ENCODE measurements at places on chromosomes 3 and 15.
A peak's percentile ranks its signal among the peaks of the same experiment; 100 is the strongest.

- DNase-seq: peak; percentile 97
These were observed at the start of gene BMF for GRCh38 chr15:40108855-40109735. BMF (minus strand) TSS chr15:40108879; CDS start chr15:40106086, 2,793 bp downstream.

GRCh38 chr3:172217877-172218276 is 178.5 kb downstream of the FNDC3B start:
- no peak for DNase-seq

DNA sequence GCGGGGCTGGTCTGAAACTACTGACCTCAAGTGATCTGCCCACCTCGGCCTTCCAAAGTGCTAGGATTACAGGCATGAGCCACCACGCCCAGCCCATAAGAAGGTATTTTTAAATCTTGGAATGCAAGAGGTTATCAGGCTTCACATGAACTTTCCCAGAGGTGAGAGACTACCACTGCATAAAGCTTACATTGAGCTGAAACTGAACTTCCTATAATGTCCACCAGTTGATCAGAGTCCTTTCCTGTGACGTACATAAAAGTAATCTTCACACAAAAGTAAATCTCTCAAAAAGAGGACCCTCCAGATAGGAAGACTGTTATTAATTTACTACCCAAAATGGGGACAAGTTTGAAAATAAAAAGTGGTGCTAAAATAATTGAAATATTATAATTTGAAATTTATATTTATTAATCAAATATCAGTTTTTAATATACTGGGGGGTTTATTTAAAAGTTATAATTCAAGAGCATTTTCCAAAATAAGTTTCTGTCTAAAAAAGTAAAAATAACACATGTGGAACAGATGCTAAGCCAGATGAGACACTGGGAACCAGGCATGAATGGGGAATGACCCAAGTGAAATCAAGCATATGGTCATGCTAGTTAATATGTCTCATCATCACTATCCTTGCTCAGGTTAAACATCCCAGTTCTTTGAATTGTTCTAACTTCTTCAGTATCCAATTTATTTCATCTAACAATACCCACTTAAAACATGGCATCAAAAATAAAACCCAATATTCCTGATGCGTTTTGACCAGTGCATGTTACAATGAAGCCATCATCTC is 269.9 kb upstream of the UBE2E2 start:
- DNase-seq: no peak

DNA sequence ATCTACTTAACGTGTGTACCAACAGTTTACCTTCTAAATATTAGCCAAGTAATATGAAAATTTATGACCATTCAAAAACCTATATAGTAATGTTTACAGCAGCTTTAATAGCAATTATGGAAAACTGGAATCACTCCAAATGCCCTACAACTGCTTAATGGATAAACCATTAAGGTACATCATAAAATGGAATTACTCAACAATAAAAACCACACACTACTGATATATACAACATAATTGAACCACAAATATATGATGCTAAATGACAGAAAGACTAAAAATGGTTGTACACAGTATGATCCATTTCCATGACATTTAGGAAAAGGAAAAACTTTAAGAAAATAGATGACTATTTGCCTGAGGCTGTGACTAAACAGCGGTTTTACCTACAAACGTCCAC is 467.1 kb upstream of the EPHA6 start:
- DNase-seq: no peak

- DNase-seq: no peak
These were observed 19.7 kb downstream of the SEC61A1 start for GRCh38 chr3:128071771-128072453.

Measured in activated T-cell treated with anti-CD3 and anti-CD28 coated beads for 1 hour (primary cell).